ENCODE measurements at places on chromosomes 16 and 17.
A peak's percentile ranks its signal among the peaks of the same experiment; 100 is the strongest.

GRCh38 chr16:57475711-57476339 is 10.5 kb downstream of the DOK4 start:
- no peak for DNase-seq

- no peak for DNase-seq
Observed at GRCh38 chr17:12554251-12554650, 111.4 kb upstream of the MYOCD start.

DNA sequence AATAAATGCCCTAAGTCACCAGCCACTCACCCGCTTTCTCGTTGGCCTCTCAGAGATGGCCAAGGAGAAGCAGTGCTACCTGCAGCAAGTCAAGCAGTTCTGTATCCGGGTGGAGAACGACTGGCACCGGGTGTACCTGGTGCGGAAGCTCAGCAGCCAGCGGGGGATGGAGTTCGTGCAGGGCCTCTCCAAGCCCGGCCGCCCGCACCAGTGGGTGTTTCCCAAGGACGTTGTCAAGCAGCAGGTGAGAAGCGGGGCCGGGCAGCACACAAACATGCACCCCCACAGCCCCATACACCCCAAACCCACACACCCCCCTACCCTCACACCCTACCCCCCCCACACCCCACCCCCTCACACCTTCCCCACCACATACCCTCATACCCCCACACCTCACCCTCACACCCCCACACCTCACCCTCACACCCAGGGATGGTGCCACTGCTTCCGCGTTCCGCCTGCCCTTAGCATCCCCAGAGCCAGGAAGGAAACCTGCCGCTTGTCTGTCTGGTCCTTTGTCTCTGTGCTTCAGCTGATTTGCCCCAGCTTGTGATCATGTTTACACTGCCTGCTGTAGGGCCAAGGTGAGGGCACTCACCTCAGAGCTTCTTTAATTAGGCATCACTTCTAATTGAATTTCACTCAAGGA is 41.9 kb upstream of the ENDOV start:
- DNase-seq = no peak

GRCh38 chr17:64113006-64113405 is 16.9 kb downstream of the ERN1 start:
- DNase-seq = no peak

DNA sequence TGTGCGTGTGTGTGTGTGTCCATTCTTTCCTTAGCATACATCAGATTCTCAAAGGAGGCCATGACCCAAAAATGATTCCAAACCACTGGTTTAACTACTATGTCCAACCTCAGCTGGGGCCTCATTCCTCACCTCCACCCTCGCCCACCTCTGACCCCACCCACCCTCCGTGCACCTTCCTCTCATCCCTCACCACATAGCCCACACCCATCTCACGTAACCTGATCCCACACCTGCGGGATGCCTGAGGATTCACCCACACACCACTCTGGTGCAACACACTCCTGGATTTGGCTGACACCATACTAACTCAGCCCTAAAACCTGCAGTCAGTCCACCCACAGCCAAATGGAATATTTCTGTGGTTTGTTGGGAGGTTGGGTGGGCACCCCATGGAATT is 3.3 kb upstream of the CSNK2A2 start:
- no peak for DNase-seq

DNA sequence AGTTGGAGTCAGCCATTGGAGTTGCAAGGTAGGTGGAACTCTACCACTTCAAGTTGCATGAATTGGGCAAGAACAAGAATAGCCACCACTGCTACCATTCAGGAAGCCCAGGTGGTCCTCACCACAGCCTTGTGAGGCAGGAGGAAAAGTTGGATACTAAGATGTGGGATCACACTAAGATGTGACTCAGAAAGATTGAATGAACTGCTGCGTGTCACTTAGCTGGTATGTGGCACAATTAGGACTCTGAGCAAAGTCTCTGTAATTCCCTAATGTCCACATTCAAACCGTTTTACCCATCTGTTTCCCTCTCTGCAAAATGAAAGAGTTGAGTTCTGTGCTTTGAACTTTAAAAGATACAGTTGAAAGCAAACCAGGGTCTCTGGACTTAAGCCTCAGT is 44.7 kb upstream of the HS3ST3A1 start:
- DNase-seq = no peak

DNA sequence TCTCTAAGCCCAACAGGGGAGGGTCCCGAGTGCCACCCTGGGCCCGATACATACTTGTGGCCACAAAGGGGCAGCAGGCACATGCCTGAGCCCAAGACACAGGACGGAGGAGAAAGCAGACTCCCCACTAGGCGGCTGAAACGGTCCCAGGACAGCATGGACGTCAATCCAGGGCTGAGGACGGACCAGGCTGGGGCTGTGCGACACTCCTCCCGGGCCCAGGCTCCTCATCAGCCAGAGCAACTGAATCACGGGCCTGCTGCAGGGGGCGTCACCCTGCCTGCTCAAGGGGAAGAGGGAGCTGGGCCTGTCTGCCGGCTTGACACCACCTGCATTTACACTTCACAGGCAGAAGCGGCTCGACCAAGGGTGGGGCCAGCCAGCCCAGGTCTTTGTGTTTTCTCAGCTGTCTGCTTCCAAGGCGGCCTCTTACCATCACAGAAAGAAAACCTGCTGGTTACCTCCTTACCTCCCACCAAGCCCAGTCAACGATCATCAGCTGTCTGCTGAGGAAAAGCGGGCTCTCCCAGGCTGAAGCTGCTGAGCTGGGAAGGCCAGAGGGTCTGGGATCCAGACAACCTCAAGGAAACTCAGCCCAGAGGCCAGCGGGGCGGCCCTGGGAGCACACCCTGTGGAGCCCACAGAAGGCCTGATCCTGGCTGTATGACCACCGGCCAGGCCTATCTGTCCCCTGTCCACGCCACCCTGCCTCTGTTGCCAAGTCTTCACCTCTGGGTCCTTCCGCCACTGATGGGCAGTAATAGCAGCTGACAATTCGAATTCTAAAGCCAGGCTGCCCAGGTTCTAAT is 26.4 kb downstream of the KIFC3 start:
- peak; percentile 72 for DNase-seq

- peak; percentile 56 for DNase-seq
Observed at GRCh38 chr16:9311303-9311954, 220.0 kb downstream of the HAPSTR1 start.

GRCh38 chr17:61420052-61420451 is 20.4 kb downstream of the TBX2 start:
- DNase-seq = no peak

DNA sequence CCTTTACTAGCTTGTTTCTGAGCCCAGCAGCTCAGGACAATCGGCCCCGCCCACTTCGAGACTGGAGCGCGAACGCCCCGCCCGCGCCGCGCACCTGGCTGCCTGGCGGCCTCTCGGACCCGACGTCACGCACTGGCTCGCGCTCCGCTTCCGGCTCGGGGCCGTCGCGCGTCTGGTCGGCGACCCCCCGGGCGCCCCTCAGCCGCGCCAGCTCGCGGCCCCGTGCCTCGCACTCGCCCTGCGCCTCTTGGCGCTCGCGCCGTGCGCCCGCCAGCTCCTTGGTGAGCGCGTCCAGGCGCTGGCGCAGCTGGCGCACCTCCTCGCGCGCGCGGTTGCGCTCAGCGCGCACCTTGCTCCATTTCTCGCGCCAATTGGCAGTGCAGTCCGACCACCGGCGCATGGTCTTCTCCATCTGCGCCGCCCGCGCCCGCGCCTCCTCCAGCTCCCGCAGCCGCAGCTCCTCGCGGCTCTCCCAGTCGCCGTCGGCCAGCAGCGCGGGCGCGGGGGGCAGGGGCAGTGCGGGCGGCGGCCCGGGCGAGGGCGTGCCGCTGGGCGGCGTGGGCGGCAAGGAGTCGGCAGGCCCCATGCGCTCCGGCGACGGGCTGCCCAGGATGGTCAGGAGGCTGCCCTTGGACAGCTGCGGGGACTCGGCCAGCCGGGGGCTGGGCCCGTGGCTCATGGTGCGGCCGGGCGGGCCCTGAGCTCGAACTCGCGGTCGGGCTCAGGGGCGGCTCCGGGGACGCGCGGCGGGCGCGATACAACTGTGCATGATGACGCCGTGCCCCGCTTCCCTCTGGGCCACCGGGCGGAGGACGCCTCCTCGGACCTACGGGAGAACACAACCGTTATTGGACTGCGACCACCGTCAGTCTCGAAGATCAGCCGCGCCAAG is 7.6 kb downstream of the CCDC102A start:
- no peak for DNase-seq

DNA sequence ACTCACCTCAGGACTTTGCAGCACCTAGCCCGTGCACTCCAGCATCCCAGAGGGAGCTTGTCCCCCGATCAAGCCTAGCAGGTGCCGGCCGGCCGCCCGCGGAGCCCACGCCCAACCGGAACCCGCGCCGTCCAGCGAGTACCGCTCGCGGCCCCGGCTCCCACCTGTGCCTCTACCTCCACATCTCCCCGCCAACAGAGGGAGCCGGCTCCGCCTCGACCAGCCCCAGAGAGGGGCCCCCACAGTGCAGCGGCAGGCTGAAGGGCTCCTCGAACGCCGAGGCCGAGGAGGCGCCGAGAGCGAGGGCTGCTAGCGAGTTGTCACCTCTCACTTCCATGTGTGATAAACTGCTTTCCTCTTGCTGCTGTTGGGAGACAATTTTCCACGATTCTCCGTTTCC is 41.1 kb upstream of the DHRS7B start:
- no peak for DNase-seq

- DNase-seq = no peak
Observed at GRCh38 chr17:51373489-51374152, 113.3 kb downstream of the UTP18 start.

- no peak for DNase-seq
Observed at GRCh38 chr16:4087099-4087885, 28.9 kb downstream of the ADCY9 start.

GRCh38 chr17:82006468-82007227 is 16.0 kb downstream of the CENPX start:
- DNase-seq = peak; percentile 61

DNA sequence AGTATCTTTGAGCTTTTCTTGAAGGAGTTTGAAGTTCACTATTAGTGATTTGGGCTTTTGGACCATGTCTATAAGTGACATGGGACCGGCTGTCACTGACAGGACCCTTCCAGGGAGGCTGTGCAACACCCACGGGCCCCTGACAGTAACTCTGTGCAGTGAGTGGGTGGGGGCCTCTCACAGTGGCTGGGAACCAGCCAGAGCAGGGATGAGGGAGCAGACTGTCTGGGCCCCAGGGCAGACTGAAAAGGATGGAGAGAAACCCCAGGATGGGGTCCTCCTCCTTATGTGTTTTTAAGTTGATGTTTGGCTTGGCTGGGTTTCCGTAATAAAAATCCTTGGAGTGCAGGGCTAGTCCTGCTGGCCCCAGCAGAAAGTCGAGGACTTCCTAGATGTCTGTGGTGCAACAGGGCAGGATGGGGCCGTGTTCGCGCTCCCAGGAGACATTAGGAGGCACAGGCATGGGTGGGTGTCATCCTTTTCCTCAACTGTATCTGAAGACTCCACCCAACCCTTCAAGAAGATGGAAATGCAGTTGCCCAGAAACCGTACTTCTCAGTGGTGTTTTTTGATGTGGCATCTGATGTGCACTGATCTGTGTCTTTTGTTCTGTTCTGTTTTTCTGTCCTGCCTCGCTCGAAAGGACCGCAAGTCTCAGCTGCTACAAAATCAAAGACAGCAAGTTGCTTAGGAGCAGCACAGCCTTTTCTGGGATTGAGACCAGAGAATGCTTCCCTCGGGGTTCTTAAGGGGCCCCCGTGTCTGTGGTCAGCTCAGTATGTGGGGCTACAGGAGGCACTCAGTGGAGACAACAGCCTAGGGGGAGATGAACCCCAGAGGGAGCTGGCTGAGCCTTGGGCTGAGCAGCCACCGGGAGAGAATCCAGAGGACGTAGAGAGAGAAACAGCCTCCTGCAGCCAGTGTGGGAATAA is 24.2 kb downstream of the PLD6 start:
- DNase-seq = no peak

- no peak for DNase-seq
Observed at GRCh38 chr17:3770466-3770865, 30.5 kb downstream of the ITGAE start.

GRCh38 chr17:61076621-61077031 is 323.0 kb upstream of the TBX2 start:
- no peak for DNase-seq

- no peak for DNase-seq
Observed at GRCh38 chr16:67814567-67814966, 7.9 kb downstream of the TSNAXIP1 start.

DNA sequence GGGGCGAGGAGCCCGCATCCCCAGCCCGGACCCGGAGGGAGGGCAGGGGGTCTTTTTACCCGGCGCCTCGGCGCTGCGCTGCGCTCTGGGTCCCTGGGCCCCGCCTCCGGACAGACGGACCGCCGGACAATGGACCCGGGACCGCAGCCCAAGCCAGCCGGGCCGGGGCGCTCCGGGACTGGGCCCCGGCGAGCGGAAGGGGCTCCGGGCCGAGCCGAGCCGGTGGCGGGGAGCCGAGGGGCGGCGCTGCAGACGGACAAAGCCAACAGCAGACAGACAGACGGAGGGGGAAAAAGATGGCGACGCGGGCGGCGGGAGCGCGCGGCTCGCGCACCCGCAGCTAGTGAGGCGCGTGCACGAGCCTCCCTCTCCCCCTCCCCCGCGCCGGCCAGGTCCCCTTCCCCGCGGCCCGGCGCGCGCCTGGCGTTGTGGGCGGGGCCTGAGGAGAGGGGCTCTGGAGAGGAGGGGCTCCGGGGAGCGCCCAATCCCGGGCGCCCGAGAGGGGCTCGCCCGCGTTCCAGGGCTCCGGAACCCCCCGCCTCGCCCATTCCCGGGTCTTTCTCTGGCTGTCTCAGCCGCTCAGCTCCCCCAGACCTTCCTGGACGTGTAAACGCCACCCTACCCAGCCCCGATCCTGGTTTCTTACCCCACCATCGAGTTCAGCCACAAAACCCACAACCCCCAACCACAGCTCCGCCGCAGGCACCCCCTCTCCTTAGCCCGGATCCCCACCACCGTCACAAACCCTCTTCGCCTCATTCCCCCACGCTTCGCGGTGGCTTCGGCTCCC is at the start of gene ZNF821:
Gene ZNF821, minus strand, starts transcription at position 334 of the 790 bp plus-strand sequence. CDS start 4,236 bp downstream, outside the sequence.
- peak; percentile 75 for DNase-seq

- DNase-seq = no peak
Observed at GRCh38 chr16:20107083-20107482, 33.4 kb upstream of the GPR139 start.
